ENCODE measurements at places on chromosomes 11 and 22. TPM values are rescaled to one million over a fixed set of nuclear protein-coding genes. Genes with fewer than 3 reads are reported as not detected.

DNA sequence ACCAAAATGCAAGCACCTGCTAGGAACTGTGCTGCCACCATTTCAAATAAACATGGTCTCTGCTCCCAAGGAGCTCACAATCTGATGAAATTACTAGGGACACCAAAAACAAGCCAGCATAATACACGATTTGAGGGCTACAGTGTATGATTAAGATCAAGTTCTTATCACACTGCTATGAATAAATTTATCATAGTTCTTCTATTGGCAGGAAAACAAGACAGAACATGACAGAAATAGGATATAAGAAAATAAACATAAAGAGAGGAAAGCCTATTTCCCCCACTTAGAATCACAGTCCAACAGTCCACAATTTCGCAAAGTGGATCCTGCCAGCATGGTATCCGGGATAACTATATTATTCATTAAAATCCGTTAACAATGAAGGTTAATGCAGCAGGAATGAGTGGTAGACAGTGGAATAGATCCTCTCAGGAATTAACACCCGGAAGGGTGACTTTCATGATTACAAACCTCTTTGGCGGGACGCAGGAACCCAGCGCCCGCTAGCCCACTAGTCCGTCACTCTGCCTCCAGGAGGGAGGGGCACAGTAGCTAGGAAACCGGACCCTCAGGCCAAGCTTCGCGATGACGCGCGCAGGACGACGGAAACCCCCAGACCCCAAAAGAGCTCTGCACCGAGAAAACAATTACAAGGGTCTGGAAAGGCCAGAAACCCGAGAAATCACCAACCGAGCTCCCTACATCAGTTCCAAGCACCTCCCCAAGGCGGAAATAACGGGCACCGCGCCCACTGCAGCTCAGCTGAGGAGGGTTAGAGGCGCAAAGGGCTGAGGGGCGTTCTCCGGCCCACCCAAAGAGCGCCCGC is 607 bp downstream of the CCDC82 start:
- DNase-seq, result peak; percentile 77

DNA sequence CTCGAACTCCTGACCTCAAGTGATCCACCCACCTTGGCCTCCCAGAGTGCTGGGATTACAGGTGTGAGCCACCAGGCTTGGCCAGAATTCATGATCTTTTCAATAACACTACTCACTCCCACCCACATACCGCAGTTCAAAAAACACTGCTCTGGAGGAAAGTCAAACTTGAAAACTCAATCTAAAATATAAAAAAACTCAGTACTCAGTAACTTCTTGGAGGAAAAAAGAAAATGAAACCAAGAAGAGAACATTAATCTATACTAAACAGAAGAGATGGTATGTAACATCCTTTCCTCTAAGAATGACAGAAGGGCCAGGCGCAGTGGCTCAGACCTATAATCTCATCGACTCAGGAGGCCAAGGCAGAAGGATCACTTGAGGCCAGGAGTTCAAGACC is 58.3 kb downstream of the MRTFA start:
- DNase-seq, result no peak

- no peak for DNase-seq
These were observed 30.7 kb downstream of the ST3GAL4 start for GRCh38 chr11:126385991-126386728.

- DNase-seq, result no peak
These were observed 118.0 kb downstream of the GRIK4 start for GRCh38 chr11:120629407-120630080.

GRCh38 chr11:66595245-66595904 is 2.4 kb downstream of the CCS start:
- peak; percentile 58 for DNase-seq

DNA sequence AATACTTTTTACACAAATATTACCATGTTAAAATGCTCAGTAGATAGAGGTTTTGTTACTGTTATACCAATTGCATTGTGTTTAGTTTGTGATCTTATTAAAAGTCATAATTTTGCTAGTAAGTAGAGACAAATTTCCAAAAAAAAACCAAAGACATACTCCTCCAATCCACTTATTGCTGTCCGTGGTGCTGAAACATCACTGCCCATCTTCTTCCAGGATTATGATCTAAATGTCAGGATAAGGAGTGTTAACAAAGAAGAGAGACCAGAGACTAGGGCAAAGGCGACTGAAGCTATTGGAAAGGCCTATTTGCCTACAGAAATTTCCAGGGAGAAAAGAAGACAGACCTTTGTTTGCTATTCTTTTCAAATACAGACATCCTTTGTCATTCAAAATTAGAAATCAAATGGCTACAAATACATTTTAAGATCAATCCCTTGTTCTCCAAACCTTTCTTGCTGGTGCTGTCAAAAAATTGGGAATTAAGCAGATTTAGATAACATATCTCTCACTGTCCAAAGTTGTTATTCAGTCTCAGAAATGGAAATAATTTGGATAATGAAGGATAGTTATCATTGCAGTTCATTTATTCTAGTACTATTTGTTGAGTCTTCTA is 199.7 kb downstream of the C11orf91 start:
- peak; percentile 67 for DNase-seq

GRCh38 chr11:36361472-36361871 is 65.4 kb downstream of the PRR5L start:
- DNase-seq, result peak; percentile 27

GRCh38 chr11:113730887-113731726 is 25.0 kb upstream of the TMPRSS5 start:
- peak; percentile 81 for DNase-seq

- no peak for DNase-seq
These were observed 26.4 kb upstream of the ZBTB16 start for GRCh38 chr11:114033066-114033465.

DNA sequence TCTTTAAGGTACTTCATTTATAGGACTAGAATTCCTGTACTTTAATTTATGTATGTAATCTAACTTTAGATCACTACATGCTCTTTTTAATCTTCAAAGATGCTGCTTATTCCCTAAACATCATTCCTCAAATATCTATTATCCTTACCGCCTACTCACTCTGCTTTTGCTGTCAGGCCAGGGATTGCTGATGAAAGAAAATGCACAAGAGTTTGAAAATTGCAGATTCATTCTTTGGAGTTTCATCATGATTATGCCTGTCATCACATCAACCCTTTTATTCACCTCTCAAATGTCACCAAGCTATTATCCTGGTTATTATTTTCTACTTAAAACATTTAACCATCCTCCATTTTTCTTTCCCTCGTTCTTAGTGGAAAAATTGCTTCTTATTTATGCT is 802.7 kb downstream of the METTL15 start:
- peak; percentile 36 for DNase-seq

Gene MAPK8IP2
- total RNA-seq, result 0.38 TPM

Gene RAG1
- total RNA-seq, result not detected

All from GM23248 (cell line).